Activated naive CD8-positive, alpha-beta T cell treated with anti-CD3 and anti-CD28 coated beads, Interleukin-2, amount 10 ng/mL, durations not matched to agents 7 days and 5 days (primary cell): ENCODE measurements at places on chromosomes 13 and 19. TPM values are rescaled to one million over a fixed set of nuclear protein-coding genes. Genes with fewer than 3 reads are reported as not detected.

The CXCL17 gene
- not detected for total RNA-seq

DNA sequence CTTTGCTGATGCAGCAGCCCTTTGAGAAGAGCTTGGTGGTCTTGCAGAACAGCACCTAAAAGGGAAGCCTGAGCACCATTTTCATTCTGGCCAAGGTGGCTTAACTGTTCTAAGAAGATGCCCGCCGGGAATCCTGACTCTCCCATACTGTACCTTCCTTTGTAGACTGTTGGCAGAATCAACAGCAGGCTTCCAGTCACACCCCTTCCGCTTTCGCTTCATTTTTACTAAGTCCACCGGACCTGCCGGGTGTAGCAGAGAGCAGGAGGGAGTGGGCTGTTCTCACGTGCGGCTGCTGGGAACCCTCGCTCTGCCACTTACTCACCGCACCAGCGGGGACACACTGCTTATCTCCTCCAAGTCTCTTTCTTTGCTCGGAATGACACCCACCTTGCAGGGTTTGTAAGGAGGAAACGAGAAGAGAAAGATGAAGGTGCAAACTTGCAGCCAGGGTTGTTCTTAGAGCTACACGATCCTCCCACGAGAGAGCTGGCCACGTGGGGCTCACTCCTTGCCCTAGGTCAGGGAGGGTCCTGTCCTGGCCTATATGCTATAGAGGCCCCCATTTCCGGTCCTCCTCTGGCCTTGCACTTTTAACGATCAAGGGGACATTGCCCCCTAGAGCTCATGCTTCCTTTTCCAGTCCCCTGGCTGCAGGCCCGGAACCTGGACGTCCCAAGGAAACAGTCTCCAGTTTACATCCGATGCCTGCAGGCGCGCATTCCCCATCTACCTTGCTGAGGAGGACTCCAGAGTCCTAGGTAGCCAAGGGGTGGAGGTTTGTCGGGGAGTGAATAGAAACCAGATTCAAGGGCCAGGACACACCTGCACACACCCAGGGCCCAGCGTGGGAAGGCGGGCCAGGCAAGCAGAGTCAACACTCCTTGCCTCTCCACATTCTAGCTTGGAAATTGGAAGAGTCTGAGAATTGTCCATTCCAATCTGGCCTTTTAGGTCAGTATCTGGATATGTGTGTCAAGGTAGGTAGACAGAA is 453.6 kb downstream of the IRS2 start:
- no peak for DNase-seq
- no peak overlapping the region for H3K27ac ChIP-seq
- H3K4me3 ChIP-seq: no peak overlapping the region
- no peaks in the 10 kb centered on the region for H3K4me1 ChIP-seq

The SLC25A41 gene
- 0.91 TPM for total RNA-seq

- H3K27ac ChIP-seq: peak overlapping the region; percentile 21
- H3K4me3 ChIP-seq: peak overlapping the region; percentile 5
- H3K4me1 ChIP-seq: peaks cover 18% of the 10 kb centered on the region
- H3K36me3 ChIP-seq: peaks cover 12% of the 10 kb centered on the region
- DNase-seq: no peak
- no peaks in the 10 kb centered on the region for H3K27me3 ChIP-seq
These were observed 75.1 kb downstream of the GNG7 start for GRCh38 chr19:2627319-2627829.

DNA sequence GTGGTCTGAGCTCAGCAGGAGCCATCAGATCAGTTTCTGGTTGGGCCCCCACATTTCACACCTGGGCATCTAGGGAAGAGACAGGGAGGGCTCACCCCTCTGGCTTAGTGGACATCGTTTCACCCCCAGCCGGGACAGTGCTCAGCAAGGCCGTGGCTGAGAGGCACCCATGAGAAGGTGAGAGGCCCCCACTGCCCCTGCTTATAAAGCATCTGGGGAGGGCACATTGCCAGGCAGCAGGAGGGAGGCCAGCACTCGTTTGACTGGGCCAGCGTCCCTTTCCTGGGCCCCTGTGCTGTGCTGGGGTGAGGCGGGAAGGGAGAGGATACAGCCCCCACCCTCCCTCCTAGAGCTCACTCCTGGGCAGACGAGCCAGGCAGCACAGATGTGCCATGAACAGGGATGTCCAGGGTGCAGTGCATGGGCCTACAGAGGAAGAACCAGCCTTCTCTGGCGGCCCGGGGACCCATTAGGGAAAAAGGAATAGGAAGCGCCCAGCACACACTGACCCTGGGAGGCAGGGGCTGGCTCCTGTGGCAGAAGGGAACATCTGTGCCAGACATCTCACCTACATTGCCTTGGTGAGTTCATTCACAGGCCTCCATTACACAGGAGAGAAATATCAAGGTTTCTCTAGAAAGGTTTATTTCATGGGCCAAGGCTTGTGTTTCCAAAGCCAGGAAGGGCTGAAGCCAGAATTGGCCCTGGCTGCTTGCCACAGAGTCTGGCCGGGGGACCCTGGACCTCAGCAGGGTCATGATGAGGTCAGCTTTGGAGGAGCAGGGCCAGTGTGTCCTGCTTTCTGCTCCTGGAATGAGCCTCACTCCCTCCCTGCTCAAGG is 7.7 kb downstream of the AP1M1 start:
- H3K36me3 ChIP-seq: peaks cover 43% of the 10 kb centered on the region
- H3K4me3 ChIP-seq: no peak overlapping the region
- DNase-seq: no peak
- no peaks in the 10 kb centered on the region for H3K27me3 ChIP-seq
- H3K27ac ChIP-seq: no peak overlapping the region
- H3K4me1 ChIP-seq: peaks cover 49% of the 10 kb centered on the region

GRCh38 chr19:16202320-16203255 is 4.9 kb downstream of the AP1M1 start:
- H3K36me3 ChIP-seq: peaks cover 26% of the 10 kb centered on the region
- no peak for DNase-seq
- H3K27ac ChIP-seq: no peak overlapping the region
- no peaks in the 10 kb centered on the region for H3K27me3 ChIP-seq
- peaks cover 45% of the 10 kb centered on the region for H3K4me1 ChIP-seq
- H3K4me3 ChIP-seq: peak overlapping the region; percentile 0

The TTC9B gene
- total RNA-seq: not detected

DNA sequence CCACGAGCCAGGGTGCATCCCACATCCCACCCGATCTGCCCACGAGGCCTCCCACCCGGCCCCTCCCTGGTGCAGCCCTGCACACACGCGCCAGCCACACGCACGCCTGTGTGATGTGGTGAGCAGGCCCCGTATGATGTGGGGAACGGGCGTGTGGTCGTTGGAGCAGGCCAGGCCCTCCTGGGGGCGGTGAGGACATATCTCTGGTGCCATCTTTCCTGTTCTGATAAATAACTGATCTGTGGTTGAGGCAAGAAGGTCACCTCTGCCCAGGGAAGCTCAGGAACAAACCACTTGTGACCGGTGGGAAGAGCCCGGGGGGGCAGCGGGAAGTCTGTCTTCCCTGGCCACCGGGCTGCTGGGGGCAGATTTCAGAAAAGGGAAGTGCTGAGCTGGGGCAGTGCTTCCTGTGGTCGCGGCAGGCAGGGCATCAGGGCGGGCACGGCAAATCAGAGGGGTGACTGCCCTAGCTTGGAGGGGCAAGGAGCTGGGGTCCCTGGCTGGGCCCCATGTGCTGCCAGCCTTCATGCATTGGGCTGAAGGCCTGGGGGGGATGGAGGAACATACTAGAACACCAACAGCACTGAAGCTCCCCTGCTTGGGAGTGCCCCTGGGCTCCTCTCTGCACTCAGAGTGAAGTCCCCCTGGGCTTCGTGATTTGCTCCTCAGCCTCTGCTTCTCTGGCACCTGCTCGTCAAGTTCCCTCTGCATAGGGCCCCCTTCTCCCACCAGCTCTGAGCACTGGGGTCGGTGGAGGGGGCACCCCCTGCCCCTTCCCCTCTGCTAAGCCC is 35.2 kb upstream of the SLC7A10 start:
- H3K4me3 ChIP-seq: peak overlapping the region; percentile 43
- peaks cover 11% of the 10 kb centered on the region for H3K4me1 ChIP-seq
- no peak for DNase-seq
- H3K27me3 ChIP-seq: peaks cover 13% of the 10 kb centered on the region
- H3K27ac ChIP-seq: peak overlapping the region; percentile 31
- no peaks in the 10 kb centered on the region for H3K36me3 ChIP-seq

DNA sequence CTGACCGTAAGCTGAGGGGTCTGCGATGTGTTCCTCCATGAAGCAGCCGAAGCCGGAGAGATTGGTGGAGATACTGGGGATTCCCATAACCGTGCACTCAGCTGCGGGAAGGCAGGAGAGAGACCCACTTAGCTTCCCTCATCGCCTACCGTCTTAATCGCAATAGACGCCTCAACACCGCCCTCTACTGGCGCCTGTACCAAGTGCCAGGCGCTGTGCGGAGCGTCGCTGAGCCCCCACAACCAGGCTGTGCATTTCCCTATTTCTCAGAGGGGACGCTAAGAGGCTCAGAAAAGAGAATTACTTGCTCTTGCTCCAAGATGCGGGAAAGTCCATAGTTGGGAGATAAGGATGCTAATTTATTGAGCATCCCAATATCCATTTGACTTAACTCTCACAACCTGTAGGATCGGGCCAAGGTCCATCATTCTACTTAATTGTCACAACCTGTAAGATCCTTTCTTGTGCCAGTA is 5.8 kb downstream of the FTL start:
- no peak overlapping the region for H3K4me3 ChIP-seq
- H3K27me3 ChIP-seq: no peaks in the 10 kb centered on the region
- peaks cover 17% of the 10 kb centered on the region for H3K4me1 ChIP-seq
- H3K27ac ChIP-seq: no peak overlapping the region

DNA sequence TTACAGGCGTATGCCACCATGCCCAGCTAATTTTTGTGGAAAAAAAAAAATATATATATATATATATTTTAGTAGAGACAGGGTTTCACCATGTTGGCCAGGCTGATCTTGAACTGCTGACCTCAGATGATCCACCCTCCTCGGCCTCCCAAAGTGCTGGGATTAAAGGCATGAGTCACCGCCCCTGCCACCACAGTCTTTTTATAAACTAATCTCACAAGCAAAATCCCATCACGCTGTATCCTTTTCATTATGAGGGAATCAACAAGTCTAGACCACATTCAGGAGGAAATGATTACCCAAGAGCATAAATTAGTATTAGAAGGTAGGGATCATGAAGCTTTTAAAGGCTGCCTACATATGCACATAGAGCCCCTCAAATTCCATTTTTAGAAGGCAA is 210.6 kb upstream of the NBEA start:
- no peak overlapping the region for H3K4me3 ChIP-seq
- H3K4me1 ChIP-seq: no peaks in the 10 kb centered on the region
- DNase-seq: no peak

The NMRK2 gene
- not detected for total RNA-seq

GRCh38 chr19:48351341-48351752 is 12.4 kb downstream of the TMEM143 start:
- no peak overlapping the region for H3K27ac ChIP-seq
- H3K4me3 ChIP-seq: no peak overlapping the region
- peaks cover 2% of the 10 kb centered on the region for H3K36me3 ChIP-seq
- DNase-seq: peak; percentile 85

- H3K36me3 ChIP-seq: peaks cover 38% of the 10 kb centered on the region
- peaks cover 26% of the 10 kb centered on the region for H3K4me1 ChIP-seq
- DNase-seq: no peak
- H3K4me3 ChIP-seq: no peak overlapping the region
- no peaks in the 10 kb centered on the region for H3K27me3 ChIP-seq
These were observed 20.4 kb downstream of the PROZ start for GRCh38 chr13:113178896-113179167.

DNA sequence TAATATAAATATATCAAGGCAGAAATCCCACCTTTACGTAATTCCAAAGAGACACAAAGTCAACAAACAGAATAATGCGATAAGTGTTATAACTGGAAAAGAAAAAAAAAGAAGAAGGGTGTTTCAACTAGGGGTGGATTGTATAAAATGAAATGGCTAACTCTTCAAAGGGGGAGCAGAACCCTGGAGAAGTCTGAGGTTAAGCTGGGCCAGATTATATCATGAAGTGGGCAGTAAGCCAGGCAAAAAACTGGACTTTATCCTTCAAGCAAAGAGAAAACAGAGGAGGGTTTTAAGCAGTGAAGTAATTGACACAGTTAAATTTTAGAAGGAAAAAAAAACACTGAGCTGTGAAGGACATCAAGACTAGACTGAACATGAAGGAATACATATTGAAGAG is 41.9 kb downstream of the TBC1D4 start:
- H3K4me1 ChIP-seq: no peaks in the 10 kb centered on the region
- H3K27me3 ChIP-seq: peaks cover 12% of the 10 kb centered on the region

The ELSPBP1 gene
- total RNA-seq: not detected

- peaks cover 8% of the 10 kb centered on the region for H3K27me3 ChIP-seq
- no peak overlapping the region for H3K4me3 ChIP-seq
- no peaks in the 10 kb centered on the region for H3K36me3 ChIP-seq
- H3K4me1 ChIP-seq: peaks cover 15% of the 10 kb centered on the region
- no peak for DNase-seq
These were observed 10.8 kb downstream of the CEACAM3 start for GRCh38 chr19:41807176-41807575.

- no peaks in the 10 kb centered on the region for H3K36me3 ChIP-seq
- no peak overlapping the region for H3K27ac ChIP-seq
- peaks cover 2% of the 10 kb centered on the region for H3K4me1 ChIP-seq
- no peak for DNase-seq
- H3K27me3 ChIP-seq: peaks cover 33% of the 10 kb centered on the region
These were observed 62.3 kb upstream of the STARD13 start for GRCh38 chr13:33347861-33348260.

- H3K27me3 ChIP-seq: no peaks in the 10 kb centered on the region
- no peaks in the 10 kb centered on the region for H3K36me3 ChIP-seq
- H3K4me3 ChIP-seq: no peak overlapping the region
These were observed 1238.9 kb downstream of the UQCRFS1 start for GRCh38 chr19:27974082-27974513.

DNA sequence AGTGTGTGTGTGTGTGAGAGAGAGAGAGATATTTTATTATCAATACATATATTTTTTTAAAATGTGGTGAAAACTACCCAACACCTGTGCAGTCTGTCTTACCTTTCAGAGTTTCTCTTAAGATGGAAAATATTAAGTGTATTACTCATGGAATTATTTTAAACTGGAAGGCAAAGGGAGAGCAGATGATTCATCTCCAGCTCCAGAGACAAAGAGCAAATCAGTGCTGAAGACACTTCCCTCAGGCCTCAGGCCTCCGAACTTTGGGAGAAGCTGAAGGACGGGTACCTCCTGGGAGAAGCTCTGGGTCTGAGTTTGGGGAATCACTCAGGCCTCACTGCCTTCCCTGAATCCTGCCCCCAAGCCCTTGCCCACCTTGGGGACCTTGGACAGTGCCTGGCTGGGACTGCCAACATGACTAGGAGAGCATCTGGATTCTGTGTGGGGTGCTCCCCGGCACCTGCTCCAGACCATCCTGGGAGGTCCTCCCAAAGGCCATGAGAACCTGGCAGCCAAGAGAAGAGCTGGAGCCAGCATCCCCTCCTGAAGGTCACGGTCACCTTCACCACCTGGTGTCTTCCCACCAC is 170.4 kb upstream of the UBL3 start:
- no peaks in the 10 kb centered on the region for H3K4me1 ChIP-seq
- no peaks in the 10 kb centered on the region for H3K36me3 ChIP-seq
- H3K27ac ChIP-seq: no peak overlapping the region
- DNase-seq: no peak
